Activated T-helper 2 cell treated with anti-CD3 and anti-CD28 coated beads, Interferon-gamma antibody, Interleukin-2, Interleukin-4, amounts not matched to agents 10 μg/mL and 5 μg/mL and 100 μg/mL, durations not matched to agents 14 hours and 24 hours and 36 hours (primary cell): ENCODE measurements at places on chromosomes 5 and 9.
A peak's percentile ranks its signal among the peaks of the same experiment; 100 is the strongest.

- H3K4me3 ChIP-seq: no peak overlapping the region
- DNase-seq: no peak
- H3K36me3 ChIP-seq: no peaks in the 10 kb centered on the region
- H3K27me3 ChIP-seq: peaks cover 2% of the 10 kb centered on the region
Observed at GRCh38 chr5:134451936-134452505, 40.3 kb upstream of the CDKN2AIPNL start.

DNA sequence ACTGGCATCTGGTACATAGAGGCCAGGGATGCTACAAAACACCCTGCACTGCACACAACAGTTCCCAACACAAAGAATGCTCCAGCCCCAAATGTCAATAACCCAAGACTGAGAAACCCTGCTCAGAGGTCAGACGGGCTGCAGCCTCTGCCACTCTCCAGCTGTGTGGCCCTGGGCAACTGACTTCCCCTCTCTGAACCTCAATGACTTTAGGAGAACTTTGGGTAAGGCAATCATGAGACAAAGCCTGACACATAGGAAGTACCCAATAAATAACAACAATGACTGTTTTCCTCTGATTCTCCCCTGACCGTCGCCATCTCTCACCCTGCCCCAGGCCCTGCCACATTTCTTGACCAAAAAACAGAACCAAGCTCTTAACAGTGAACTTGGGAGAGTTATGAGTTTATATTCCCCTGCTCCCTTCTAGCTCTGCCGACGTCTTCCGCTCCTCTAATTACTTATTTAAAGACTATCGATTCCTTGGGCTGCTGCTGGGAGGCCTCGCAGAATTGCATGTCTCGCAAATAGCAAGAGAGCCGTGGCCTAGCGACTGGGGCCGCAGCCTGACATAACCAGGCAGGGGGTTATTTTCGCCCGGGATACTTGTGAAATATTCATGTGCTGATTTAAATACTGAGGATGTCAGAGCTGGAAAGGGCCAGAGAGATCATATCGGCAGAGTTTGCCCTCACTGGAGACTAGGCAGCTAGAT, 24.5 kb upstream of the CRB2 start:
- H3K27ac ChIP-seq: no peak overlapping the region
- no peaks in the 10 kb centered on the region for H3K27me3 ChIP-seq
- peaks cover 18% of the 10 kb centered on the region for H3K4me1 ChIP-seq
- H3K36me3 ChIP-seq: no peaks in the 10 kb centered on the region
- DNase-seq: no peak

DNA sequence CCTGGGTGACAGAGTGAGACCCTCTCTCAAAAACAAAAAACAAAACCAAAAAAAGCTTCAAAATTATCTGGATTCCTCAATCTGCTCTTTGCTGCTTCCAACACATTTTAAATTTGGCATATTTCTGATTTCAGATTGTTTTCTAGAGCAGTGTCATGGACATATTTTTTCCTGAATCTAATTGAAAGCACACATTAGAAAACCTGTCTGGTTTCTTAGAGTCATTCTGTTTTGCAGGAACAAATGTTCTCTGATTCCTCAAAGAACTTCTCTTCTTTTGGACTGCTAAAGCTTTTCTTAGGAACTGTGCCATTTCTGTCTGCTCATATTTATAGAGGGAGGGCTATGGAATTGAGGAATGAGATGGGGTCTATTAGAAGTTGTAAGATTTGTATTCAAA, 81.6 kb downstream of the RAI14 start:
- no peak overlapping the region for H3K27ac ChIP-seq
- H3K36me3 ChIP-seq: no peaks in the 10 kb centered on the region
- DNase-seq: no peak
- peaks cover 1% of the 10 kb centered on the region for H3K27me3 ChIP-seq
- no peaks in the 10 kb centered on the region for H3K4me1 ChIP-seq

DNA sequence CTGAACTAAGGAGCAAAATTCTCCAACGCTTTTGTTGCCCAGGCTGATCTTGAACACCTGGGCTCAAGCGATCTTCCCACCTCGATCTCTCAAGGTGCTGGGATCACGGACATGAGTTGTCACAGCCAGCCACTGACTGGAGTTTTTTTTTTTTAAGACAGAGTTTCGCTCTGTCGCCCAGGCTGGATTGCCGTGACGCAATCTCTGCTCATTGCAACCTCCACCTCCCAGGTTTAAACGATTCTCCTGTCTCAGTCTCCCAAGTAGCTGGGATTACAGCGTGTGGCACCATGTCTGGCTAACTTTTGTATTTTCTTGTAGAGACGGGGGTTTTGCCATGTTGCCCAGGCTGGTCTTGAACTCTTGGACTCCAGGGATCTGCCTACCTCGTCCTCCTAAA, 58.2 kb downstream of the EHMT1 start:
- H3K4me3 ChIP-seq: no peak overlapping the region
- peaks cover 23% of the 10 kb centered on the region for H3K4me1 ChIP-seq
- H3K27ac ChIP-seq: no peak overlapping the region
- H3K36me3 ChIP-seq: peaks cover 18% of the 10 kb centered on the region

DNA sequence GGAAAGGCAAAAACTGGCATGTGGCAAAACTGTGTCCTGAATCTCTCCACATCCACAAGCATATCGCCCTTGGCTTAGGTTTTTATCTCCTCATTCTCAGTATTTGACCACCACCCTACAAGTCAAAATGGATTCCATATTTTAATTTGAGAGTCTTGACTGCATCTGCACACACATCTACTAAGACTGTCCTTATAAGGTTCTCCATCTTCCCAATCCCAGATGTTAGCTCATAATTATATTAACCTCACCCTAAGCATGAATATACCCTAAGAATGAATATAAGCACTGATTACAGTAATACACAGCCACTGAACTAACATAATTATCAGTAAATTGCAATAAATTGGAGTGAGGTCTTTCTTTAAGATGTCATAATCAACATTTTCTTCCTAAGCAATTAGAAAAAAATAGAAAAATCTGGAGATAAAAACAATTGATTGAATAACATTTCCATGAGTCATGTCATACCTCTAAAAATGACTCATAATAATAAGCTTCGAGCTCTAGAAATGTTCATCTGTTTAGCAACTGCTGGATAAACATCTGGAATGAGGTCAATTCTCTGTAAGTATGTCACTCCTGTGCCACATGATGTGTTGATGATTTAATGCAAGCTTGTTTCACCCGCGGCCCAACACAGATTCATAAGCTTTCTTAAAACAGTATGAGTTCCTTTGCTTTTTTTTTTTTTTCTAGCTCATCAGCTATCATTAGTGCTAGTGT, 39.9 kb upstream of the PAM start:
- H3K36me3 ChIP-seq: no peaks in the 10 kb centered on the region
- no peak overlapping the region for H3K27ac ChIP-seq
- H3K4me3 ChIP-seq: no peak overlapping the region
- peaks cover 2% of the 10 kb centered on the region for H3K4me1 ChIP-seq
- DNase-seq: no peak

GRCh38 chr5:1003296-1003937, 5.2 kb upstream of the NKD2 start:
- DNase-seq: no peak
- H3K4me1 ChIP-seq: peaks cover 26% of the 10 kb centered on the region
- H3K36me3 ChIP-seq: no peaks in the 10 kb centered on the region
- H3K4me3 ChIP-seq: peak overlapping the region; percentile 33

DNA sequence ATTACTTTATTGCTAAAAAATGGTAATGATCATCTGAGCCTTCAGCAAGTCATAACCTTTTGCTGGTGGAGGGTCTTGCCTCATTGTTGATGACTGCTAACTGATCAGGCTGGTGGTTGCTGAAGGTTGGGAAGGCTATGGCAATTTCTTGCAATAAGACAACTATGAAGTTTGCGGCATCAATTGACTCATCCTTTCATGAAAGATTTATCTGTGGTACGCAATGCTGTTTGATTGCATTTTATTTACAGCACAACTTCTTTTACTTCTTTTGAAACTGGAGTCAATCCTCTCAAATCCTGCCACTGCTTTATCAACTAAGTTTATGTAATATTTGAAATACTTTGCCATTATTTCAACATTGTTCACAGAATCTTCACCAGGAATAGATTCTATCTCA, 58.3 kb upstream of the ACO1 start:
- H3K36me3 ChIP-seq: no peaks in the 10 kb centered on the region
- peaks cover 2% of the 10 kb centered on the region for H3K27me3 ChIP-seq
- no peak for DNase-seq
- no peak overlapping the region for H3K27ac ChIP-seq
- no peaks in the 10 kb centered on the region for H3K4me1 ChIP-seq

GRCh38 chr5:102718819-102719218, 36.3 kb upstream of the PAM start:
- peaks cover 29% of the 10 kb centered on the region for H3K27me3 ChIP-seq
- H3K36me3 ChIP-seq: no peaks in the 10 kb centered on the region
- H3K4me1 ChIP-seq: peaks cover 2% of the 10 kb centered on the region
- no peak overlapping the region for H3K27ac ChIP-seq
- DNase-seq: no peak

DNA sequence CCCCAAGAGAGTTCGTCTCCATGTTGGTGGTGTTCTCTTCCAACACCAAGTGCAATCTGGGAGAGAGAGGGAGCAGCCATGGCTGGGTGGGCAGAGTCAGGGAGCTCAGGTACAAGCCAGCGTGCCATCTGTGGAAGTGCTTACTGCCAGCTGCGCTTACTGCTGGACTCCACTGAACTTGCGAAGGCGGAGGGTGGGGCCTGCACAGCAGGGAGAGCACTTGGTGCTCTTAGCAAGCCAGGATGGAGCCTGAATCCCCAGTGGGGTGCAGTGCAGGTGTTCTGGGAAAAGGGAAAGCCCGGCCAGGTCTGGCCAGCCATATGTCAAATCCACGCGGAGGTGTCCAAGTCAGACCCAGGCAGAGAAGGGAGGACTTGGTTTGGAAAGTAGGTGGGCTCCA, 142.0 kb downstream of the FANCC start:
- H3K4me1 ChIP-seq: peaks cover 10% of the 10 kb centered on the region
- H3K27ac ChIP-seq: no peak overlapping the region
- no peak for DNase-seq
- peaks cover 2% of the 10 kb centered on the region for H3K36me3 ChIP-seq

GRCh38 chr5:27571681-27572080, 533.3 kb upstream of the CDH9 start:
- no peak overlapping the region for H3K4me3 ChIP-seq
- no peaks in the 10 kb centered on the region for H3K36me3 ChIP-seq
- no peaks in the 10 kb centered on the region for H3K27me3 ChIP-seq

GRCh38 chr9:127550751-127551150, 61.3 kb upstream of the STXBP1 start:
- DNase-seq: no peak
- no peaks in the 10 kb centered on the region for H3K27me3 ChIP-seq
- peaks cover 5% of the 10 kb centered on the region for H3K36me3 ChIP-seq
- H3K4me3 ChIP-seq: no peak overlapping the region
- peaks cover 20% of the 10 kb centered on the region for H3K4me1 ChIP-seq

DNA sequence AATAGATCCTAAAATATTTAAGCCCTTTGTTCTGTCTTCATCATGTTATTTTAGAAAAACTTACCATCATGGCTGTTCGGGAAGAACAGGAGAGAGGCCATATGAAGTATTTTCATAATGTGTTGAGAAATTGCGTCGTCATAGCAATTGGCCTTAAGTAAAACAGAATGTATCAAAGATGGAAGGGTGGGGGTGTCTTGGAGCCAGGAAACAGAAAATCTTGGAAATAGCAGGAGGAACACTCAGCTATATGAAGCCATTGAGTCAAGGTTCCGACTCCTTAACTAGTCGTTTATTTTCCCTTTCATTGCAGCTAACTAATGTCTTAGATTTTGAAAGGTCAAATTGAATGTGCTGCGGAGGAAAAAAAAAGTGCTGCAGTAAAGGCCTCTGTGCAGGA, 1.3 kb downstream of the SPTAN1 start:
- H3K27me3 ChIP-seq: no peaks in the 10 kb centered on the region
- peaks cover 15% of the 10 kb centered on the region for H3K36me3 ChIP-seq
- DNase-seq: no peak
- H3K4me3 ChIP-seq: no peak overlapping the region
- peaks cover 47% of the 10 kb centered on the region for H3K4me1 ChIP-seq

DNA sequence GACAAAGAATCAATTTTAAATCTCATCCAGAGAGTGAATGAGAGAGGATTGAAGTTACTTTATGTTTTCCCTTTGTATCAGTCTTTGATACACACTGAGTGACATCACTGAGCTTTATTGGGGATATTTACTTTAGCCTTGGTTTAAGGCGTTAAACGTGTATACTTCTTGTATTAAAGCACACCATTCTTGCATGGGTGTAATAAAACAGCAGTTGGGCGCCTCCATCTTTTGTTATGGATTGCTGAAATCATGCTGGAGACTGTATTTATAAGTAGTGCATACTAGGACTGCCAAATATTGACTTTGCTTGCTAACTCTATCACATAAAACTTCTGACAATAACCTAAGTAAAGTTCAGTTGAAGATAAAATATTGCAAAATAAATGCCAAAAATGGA, 1755.8 kb upstream of the WWC1 start:
- no peak overlapping the region for H3K27ac ChIP-seq
- H3K36me3 ChIP-seq: no peaks in the 10 kb centered on the region
- no peak for DNase-seq
- no peak overlapping the region for H3K4me3 ChIP-seq
- no peaks in the 10 kb centered on the region for H3K27me3 ChIP-seq
- H3K4me1 ChIP-seq: no peaks in the 10 kb centered on the region

- H3K36me3 ChIP-seq: no peaks in the 10 kb centered on the region
- H3K4me1 ChIP-seq: no peaks in the 10 kb centered on the region
- peaks cover 3% of the 10 kb centered on the region for H3K27me3 ChIP-seq
- no peak overlapping the region for H3K4me3 ChIP-seq
Observed at GRCh38 chr5:7420510-7421280, 24.8 kb downstream of the ADCY2 start.

DNA sequence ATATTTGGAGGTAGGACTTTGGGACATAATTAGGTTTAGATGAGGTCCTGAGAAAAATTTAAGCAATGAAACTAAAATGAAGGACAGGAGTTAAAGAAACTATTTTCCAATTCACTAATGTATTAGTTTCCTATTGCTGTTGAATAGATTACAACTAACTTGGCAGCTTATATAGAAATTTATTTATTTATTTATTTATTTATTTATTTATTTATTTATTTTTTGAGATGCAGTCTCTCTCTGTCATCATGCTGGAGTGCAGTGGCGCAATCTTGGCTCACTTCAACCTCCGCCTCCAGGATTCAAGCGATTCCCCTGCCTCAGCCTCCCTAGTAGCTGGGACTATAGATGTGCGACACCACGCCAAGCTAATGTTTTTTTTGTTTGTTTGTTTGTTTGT, 182.4 kb upstream of the ADCY2 start:
- no peaks in the 10 kb centered on the region for H3K36me3 ChIP-seq
- no peak overlapping the region for H3K27ac ChIP-seq
- DNase-seq: no peak
- H3K27me3 ChIP-seq: no peaks in the 10 kb centered on the region
- no peaks in the 10 kb centered on the region for H3K4me1 ChIP-seq

- no peaks in the 10 kb centered on the region for H3K36me3 ChIP-seq
- H3K27ac ChIP-seq: no peak overlapping the region
- no peaks in the 10 kb centered on the region for H3K4me1 ChIP-seq
- no peaks in the 10 kb centered on the region for H3K27me3 ChIP-seq
- DNase-seq: no peak
Observed at GRCh38 chr5:18305288-18305924, 671.1 kb downstream of the TAF11L14 start.
